Astrocyte of the hippocampus (primary cell): ENCODE measurements at places on chromosomes 1 and 21.

DNA sequence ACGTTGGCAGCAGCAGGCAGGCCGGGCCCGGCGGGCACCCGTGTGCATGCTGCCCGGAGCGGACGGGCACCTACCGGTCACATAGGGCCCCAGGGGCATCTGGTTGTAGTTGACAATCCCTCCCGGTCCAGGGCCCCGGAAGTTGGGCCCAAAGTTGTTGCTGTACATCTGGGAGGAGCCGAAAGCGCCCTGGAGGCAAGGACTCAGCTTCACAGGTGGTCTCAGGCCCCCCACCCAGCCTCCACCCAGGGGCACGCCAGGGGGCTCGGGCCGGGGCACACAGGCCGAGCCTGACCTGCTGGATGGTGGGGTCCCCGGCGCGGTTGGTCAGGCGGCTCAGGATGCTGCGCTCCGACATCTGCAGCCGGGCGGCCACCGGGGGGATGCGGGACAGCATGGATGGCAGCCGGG, 60.6 kb downstream of the KCNAB2 start:
- no peak for DNase-seq

DNA sequence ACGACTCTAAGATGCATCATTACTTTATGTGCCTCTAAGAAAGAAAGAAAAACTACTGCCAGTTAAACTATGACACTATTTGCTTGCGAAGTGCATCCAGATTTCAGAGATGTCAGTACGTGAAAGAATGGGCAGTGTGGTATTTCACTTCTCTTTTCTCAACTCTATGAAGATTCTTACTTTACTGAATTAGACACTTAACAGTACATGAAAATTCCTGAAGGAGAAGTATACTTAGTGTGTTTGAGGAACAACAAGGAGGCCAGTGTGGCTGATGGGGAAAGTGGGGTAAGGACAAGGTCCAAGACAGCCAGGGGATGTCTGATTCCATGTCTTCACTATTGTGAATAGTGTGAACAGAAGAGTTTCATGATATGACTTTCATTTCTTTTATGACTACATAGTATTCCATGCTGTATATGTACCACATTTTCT, 53.9 kb upstream of the HSD17B7 start:
- DNase-seq = no peak

GRCh38 chr1:87869567-87869966, 540.9 kb downstream of the LMO4 start:
- no peak for DNase-seq

- no peak for DNase-seq
Observed at GRCh38 chr1:180486092-180486491, 16.3 kb downstream of the ACBD6 start.
